ENCODE measurements at places on chromosomes 6 and 20.

DNA sequence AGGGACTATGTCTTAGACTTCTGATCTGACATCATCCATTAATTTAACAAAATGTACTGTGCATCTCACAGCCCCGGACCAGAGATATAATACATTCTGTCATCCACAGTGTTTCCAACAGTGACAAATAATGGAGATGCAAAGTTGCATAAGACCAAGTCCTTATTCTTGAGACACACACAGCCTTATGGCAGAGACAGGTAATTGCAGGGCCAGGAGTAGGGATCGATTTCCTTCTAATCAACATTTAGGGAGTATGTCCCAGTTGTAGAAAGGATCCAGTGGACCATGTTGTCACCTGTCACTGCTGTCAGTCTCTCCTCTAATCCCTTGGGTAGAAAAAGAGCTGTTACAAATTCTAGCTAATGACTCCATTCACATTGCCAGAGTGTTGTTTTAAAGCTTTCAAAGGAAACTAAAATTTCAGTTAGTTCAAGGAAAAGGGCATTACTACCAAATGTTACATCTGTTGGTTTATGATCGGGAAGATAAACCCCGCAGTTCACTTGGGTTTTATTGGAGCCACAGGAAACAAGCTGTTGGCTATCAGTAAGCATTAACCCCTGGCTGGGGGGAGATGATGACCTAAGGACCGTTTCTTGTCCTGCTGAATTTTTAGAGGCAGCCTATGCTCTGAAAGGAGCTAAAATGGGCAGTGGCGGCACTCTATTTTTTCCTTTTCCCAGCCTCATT lies 111.4 kb upstream of the ATXN1 start:
- no peak for DNase-seq

DNA sequence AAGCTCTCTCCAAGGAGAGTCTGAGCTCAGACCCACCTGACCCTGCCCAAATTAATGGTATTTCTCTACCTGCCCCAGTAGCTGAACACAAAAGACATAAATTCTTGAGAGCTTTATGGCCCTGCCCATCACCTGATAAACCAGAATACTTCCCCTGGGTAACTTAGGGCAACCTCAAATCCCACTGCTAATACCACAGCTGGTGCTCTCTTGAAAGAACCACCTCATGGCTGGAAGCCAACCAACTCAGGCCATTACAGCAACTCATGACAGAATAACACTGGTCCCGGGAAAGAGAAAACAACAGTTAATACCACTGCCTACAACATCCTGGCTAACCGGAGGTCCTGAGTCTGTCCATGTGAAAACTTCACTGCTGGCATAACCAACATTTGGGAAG lies 328.6 kb downstream of the NKAIN2 start:
- no peak for DNase-seq

DNA sequence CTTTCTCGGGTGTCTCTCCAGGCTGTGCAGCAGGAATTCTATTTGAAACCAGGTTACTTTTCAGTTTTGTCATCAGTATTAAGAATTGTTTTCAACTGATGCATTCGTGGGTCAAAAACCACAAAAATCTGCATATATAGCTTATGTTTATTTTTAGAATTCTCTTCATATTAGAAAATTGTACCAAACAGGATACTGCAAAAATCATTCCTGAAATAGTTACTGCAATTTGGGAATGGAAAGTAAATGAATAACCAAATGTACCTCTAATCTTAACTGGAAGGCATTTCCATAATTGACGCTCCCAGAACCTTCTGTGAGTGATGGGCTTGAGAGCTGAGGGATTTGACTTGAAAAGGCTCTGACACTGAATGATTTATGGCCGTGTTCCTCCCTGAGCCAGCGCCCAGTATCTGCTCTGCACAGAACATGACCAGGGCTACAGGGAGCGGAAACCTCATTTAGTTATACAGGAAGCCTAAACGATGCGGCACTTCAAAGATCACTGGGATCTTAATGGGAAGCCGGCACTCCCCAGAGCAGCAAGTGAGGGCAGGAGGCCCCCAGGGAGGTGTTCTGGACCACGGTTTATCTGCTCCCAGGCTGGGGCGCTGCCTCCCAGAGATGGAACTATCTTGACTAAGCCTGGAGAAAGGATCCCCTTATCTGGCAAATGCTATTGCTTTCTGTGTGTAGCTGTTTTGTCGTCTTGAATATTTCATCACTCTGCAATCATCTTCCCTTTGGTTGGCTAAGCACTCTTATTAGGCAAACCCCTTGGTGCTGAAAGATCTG lies 446.0 kb downstream of the QKI start:
- no peak for DNase-seq

DNA sequence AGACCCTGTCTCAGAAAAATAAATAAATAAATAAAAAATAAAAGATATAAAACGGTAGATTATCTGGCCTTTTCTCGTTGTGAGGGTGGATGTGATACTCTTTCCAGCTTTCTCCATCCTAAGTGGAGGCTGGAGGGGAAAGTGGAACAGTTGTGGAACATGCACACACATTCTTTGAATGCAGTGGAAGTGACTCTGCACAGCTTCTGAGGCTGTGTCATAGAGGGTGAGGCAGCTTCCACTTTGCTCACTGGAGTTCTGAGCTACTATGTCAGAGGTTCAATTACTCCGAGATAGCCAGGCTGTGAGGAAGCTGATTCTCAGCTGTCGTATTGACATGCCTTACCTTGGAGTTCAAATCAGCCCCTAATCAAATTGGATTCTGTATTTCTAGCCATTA lies 82.2 kb downstream of the CHMP4B start:
- DNase-seq: no peak

GRCh38 chr6:89357390-89357789 lies 4.9 kb upstream of the UBE2J1 start:
- no peak for DNase-seq

DNA sequence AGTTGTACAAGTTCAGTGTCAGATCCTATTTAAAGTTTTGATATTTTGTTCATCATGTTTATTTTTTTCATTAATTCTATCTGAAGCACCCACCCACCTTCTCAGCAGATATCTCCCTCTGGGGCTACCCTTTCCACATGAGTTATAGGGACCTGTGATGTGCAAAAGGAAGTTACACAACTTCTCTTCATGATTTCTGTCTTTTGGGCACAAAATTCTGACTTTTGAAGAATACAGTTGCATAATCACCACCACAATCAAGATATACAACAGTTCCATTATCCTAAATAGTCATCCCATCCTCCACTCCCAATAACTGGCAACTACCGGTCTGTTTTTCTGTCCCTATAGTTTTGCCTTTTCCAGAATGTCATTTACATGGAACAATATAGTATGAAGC lies 13.8 kb upstream of the FUCA2 start:
- DNase-seq: no peak

DNA sequence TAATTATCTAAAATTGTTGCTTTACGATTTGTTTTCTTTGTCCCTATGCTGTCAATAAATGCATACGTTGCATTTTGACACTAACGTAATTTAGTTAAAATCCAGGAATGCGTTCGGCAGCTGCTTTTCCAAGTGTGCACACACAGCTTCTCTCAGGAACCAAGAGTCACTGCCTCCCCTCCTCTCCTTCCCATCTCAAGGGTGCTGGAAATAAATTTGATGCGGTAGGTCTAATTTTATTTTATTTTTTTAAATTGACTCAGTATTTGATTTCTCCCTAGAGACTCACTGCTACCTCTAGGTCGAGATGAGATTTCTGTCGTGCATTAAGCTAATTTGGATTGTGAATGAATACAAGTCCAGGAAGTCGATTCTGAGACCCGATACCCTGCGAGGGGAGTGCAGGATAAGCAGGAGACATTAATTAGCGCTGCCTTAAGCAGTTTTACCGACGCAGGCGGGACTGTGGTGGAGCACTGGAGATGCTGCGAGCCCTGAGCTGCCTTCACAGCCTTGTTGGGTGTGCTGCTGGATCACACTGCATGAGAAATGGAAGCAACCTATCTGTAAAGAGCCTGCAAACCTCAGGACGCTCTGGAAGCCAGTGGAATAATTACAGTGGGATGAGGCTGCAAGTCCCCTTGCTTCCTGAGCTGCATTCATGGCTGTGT lies 381.2 kb downstream of the C6orf118 start:
- DNase-seq: peak; percentile 58

DNA sequence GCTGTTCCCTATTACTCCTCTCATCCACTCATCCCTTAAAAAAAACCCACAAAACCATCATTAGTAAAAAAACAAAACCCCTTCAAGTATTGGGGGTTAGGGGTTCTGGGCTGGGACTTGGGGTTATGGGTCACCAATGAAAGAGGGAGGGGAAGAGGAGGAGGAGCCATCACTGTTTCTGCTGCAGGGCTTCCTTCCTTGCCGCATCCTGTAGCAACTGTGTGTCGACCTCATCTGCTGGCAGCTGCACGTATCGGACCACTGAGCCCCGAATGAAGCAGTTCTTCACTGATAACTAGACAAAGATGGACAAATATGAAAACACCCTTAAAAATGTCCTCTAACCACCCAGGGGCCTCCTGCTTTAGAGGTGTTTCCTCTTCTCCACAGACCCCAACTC lies 2.0 kb upstream of the VARS1 start:
- DNase-seq: no peak

DNA sequence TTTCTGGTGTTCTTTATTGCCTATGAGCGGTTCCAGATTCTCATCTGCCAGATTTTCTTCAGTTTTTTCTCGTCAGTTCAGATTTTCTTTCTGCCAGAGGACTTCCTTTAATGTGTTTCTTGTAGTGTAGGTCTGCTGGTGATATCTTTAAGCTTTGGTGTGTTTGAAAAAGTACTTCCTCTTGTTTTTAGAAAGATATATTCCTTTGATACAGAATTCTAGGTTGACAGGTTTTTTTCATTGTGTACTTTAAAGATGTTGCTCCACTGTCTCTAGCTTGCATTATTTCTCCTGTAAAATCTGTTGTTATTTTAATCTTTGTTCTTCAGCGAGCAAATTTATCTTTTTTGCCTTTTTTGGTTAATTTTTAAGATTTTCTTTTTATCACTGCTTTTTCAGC lies 36.9 kb downstream of the ASXL1 start:
- DNase-seq: no peak

GRCh38 chr20:63071541-63072181 lies 64.9 kb upstream of the BHLHE23 start:
- peak; percentile 42 for DNase-seq

GRCh38 chr6:5190507-5190906 lies 70.2 kb downstream of the LYRM4 start:
- DNase-seq: no peak

DNA sequence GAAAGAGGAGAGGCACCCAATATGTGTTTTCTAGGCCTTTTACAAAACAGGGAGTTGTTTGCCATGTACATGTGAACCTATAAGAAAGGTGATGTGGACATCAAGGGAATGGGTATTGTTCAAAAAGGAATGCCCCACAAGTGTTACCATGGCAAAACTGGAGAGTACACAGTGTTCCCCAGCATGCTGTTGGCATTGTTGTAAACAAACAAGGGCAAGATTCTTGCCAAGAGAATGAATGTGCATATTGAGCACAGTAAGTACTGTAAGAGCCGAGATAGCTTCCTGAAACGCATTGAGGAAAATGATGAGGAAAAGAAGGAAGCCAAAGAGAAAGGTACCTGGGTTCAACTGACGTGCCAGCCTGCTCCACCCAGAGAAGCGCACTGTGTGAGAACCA lies 13.1 kb downstream of the QRSL1 start:
- DNase-seq: no peak

DNA sequence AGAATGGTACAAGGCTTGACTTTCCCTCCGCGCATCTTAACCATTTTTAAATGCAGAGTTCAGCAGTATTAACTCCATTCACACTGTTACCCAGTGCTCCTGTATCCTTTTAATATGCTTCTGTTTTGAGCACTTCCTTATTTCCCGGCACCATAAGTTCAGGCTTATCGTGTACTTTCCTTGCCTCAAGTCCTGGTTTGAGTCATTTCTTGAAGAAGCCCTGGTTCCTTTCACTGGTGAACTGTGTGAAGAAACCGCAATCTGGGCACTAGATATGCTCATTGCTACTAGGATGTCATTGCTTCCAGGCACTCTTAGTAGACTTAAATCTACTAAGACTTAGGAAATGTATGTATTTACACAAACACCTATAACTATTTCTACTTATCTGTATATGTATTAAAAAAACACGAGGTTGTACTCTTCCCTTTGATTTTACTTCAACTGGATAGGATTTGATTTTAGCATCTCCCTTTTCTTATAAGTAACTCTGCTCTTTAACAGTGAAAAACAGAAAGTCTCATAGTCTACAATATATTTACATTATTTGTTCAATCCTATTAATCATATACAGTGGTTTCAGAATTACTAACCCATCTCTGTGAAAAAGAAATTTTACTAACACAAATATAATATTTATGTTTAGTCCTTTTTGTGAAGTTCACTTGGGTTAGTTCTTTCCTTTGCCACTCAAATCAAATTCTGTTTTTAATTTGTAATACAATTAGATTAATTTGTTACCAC lies 135.5 kb downstream of the CDKAL1 start:
- DNase-seq: no peak

DNA sequence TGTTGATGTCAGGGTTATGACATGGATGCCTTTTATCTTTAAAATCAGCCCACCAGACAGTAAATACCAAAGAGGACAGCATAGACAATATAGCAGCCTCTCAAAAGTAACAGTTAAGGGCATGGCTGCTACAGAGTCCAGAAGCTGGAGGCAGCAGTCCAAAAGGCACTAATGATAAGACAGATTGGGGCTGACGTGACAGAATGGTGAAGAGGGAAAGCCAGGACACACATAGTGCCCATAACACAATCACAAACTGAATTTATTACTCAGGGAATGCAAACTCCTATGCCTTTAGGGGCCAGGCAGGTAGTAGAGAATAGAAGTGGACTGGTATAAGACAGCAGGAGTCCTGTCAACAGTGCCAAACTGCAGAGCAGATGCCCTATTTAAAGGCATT lies 40.7 kb downstream of the TP53INP2 start:
- no peak for DNase-seq

DNA sequence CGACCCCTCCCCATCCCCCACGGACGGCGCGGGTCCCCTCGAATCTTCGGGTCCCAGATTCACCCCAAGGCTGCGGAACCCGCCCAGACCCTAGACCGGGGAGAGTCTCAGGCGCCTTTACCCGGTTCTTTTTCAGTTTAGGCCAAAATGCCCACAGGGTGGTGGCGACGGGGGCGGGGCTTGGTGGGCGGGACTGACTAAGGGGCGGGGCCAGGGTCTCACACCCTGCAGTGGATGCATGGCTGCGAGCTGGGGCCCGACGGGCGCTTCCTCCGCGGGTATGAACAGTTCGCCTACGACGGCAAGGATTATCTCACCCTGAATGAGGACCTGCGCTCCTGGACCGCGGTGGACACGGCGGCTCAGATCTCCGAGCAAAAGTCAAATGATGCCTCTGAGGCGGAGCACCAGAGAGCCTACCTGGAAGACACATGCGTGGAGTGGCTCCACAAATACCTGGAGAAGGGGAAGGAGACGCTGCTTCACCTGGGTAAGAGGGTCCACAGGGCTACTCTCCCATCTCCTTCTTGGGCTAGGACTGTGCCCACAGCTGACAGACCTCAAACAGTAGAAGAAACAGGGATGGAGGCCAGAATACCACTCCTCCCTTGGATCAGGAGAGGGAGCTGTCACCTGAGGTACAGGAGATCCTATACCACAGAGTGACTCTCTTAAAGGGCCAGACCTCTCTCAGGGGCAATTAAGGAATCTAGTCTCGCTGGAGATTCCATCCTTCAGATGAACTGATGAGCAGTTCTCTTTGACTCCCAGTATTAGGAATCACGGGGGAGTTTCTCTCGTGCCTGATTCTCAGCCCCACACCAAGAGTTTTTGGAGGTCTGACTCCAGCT lies 942 bp downstream of the HLA-E start:
- DNase-seq: peak; percentile 41
